Spinal cord (tissue), 10 donors: ENCODE measurements at places on chromosomes 2 and 18.

DNA sequence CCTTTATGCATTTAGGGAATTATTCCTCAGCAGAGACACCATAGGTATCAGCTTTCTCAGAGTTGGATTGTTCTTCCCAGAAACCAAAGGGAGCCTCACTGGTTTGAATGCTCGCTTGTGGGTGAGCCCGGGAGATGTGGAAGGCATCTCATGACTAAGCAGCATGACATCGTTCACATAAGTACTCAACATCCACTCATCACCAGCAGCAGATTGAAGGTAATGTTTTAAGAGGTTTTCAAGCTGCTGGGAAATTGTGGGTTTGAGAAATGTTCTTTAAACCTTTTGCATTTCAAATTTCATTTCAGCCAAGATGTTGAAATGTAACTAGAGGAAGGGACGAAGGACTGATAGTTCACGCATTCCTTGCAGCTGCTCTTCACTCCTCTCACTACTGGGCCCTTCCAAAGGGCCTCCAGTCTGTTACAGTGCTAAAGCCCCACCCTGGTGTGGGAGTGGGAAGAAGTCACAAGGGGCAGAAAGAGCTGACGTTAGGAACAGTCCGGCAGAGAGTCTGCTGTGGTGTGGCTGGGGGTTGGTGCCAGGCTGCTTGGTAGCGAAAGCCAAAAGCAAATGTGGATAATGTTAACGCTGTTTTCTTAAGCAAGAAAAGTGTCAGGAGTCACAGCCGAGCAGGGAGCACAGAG, 324.5 kb upstream of the EPHA4 start:
- H3K27ac ChIP-seq, result no peak overlapping the region
- peaks cover 3% of the 10 kb centered on the region for H3K4me1 ChIP-seq
- H3K27me3 ChIP-seq, result no peaks in the 10 kb centered on the region
- DNase-seq, result peak; percentile 30
- no peaks in the 10 kb centered on the region for H3K36me3 ChIP-seq

DNA sequence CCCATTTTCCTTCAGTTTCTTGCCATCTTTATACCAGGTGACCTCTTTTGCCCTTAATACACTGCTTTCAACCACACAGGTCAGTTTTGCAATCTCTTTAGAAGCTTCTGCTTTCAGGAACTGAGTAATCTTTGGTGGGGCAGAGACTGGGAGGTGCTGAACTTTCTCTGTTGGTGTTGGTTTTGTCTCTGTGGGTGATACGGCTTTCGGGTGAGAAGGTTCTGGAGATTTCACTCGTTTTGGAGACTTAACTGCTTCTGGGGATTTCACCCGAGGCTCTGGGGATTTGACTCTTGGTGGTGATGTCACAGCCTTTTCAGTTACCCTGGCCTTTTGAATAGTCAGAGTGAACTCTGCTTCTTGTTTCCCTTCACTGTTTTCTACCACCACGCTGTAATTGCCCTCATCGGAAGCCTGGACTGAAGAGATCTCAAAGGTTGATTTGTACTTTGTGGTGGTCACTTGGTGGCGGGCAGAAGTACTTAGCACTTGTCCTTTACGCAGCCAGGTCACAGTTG, 50.4 kb downstream of the PLEKHA3 start:
- H3K4me3 ChIP-seq, result no peak overlapping the region
- no peak for DNase-seq
- H3K27me3 ChIP-seq, result no peaks in the 10 kb centered on the region
- no peaks in the 10 kb centered on the region for H3K4me1 ChIP-seq
- no peaks in the 10 kb centered on the region for H3K36me3 ChIP-seq

DNA sequence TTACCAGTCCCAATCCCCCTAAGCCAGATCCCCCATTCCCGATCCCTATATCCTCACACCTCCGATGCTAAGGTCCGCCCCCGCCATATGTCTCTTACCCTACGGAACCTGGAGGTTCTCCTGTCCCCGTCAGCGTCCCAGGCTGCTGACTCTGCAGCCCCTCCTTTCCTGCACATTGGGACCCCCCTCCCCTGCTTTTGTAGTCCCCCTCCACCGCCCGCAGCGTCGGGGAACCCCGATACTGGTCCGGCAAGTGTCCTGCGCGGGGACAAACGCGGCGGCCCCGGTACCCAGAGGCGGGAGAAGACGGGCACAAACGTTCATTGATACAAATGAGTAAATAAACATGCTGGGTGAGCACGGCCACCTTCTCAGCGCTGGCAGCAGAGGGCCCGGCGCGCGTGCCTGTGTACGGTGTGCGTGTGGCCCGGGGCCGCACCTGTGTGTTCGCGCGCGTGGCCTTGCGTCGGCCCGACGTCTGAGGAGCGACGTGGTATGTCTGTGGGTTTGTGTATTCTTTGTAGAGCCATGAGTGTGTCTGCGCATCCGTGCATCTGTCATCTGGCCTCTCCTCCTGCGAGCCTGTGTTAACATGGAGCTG, 2.0 kb upstream of the CYP26B1 start:
- H3K4me3 ChIP-seq, result peak overlapping the region; percentile 42
- H3K27ac ChIP-seq, result no peak overlapping the region
- no peak for DNase-seq
- peaks cover 72% of the 10 kb centered on the region for H3K27me3 ChIP-seq
- peaks cover 3% of the 10 kb centered on the region for H3K36me3 ChIP-seq
- peaks cover 58% of the 10 kb centered on the region for H3K4me1 ChIP-seq

DNA sequence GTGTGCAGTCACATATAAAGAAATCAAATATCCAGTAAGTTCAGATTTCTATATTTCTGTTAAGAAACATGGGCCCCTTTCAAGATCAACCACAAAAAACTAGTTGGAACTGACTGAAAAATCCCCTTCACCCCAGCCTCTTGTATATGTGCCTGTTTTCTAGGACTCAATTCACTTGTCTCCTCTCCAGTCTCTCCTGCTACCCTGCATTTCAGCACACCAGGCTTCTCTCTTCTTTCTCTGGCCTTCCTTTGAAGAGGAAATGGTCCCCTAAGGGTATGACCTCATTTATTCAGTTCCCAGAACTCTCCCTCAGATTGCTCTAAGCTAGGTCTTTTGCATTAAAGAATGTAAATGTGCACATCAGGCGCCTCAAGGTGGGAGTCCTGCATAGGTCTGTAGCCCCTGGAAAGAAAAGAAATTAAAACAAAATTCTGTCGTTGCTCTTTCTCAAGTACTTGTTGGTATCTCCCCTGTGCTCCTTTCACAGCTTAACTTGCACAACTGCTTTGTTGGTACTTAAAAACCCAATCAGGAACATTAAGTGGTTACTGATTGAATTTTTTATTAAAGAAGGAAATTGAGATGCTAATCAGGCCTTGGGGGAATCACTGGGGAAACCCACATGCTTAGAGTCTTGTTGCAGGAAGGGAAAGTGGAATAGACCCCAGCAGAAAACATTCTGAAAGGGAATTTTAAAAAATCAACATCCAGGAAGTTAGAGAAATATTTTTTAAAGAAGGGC, 278.4 kb downstream of the AGPS start:
- H3K4me3 ChIP-seq, result no peak overlapping the region
- no peak for DNase-seq
- H3K27me3 ChIP-seq, result no peaks in the 10 kb centered on the region
- no peaks in the 10 kb centered on the region for H3K36me3 ChIP-seq
- peak overlapping the region; percentile 37 for H3K27ac ChIP-seq

DNA sequence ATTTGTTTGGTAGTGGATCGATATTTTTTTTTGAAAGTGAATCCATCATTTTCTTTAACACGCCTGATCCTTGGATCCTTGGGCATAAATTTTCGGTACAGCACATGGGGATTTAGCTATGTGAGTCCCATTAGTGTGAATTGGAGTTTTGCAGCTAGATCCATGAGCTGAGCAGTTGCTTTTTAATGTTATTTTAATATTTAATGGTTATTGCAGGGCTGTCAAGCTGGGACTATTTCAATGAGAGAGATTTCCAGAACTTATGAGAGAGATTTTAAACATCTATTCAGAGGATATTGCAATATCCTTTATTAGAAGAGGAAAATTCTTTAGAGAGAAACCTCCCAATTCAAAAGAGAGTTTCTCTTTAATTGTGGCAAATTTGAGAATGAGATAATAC, 35.6 kb upstream of the TCF4 start:
- peak; percentile 15 for DNase-seq
- no peak overlapping the region for H3K27ac ChIP-seq
- H3K27me3 ChIP-seq, result no peaks in the 10 kb centered on the region
- H3K4me3 ChIP-seq, result no peak overlapping the region

GRCh38 chr2:210226223-210226622, 976 bp upstream of the ACADL start:
- peaks cover 5% of the 10 kb centered on the region for H3K4me1 ChIP-seq
- no peak overlapping the region for H3K4me3 ChIP-seq
- no peak for DNase-seq
- H3K36me3 ChIP-seq, result no peaks in the 10 kb centered on the region
- H3K27ac ChIP-seq, result no peak overlapping the region

- no peak for DNase-seq
- H3K36me3 ChIP-seq, result no peaks in the 10 kb centered on the region
- no peaks in the 10 kb centered on the region for H3K27me3 ChIP-seq
- H3K4me3 ChIP-seq, result no peak overlapping the region
- H3K27ac ChIP-seq, result no peak overlapping the region
Measured at GRCh38 chr2:74119339-74119738, 28.4 kb downstream of the BOLA3 start.

- peaks cover 2% of the 10 kb centered on the region for H3K36me3 ChIP-seq
- peak overlapping the region; percentile 71 for H3K4me3 ChIP-seq
- H3K27ac ChIP-seq, result peak overlapping the region; percentile 90
- peak; percentile 26 for DNase-seq
- no peaks in the 10 kb centered on the region for H3K27me3 ChIP-seq
Measured at GRCh38 chr2:99489063-99489760, 605 bp downstream of the REV1 start.

GRCh38 chr18:62280786-62281185, 44.3 kb upstream of the TNFRSF11A start:
- no peaks in the 10 kb centered on the region for H3K4me1 ChIP-seq
- H3K27me3 ChIP-seq, result no peaks in the 10 kb centered on the region
- no peak overlapping the region for H3K4me3 ChIP-seq
- H3K27ac ChIP-seq, result no peak overlapping the region
- peaks cover 3% of the 10 kb centered on the region for H3K36me3 ChIP-seq

DNA sequence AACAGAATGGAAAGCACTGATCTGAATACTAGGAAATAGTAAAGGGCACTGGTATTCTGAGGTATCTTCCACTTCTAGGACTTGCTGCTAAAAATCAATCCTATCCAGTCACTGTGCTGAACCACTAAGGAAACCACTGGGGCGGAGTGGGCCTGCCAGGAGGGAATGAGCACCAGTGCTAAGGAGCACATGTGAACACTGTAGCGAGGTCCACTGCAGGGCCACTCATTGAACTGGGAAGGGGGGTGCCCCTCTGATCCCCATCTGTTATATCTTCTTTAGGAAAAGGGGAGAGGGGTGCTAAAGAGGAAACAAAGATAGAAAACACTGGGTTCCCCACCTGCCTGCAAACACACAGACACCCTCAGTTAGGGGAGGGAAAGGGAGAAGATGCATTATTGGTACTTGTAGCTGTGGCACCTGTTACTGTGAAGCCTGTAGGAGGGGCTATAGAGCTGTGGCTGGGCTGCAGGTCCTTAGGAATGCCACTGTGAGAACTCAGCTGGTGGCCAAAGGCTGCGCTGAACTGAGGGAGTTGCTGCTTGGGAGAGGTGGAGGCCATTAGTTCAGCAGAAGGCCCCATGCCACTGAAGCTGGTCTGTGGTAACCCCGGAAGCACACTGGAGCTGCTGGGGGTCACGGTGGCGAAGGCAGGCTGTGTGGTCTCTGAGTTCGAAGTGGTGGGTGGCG, 81.8 kb downstream of the INO80D start:
- H3K4me1 ChIP-seq, result no peaks in the 10 kb centered on the region
- no peaks in the 10 kb centered on the region for H3K27me3 ChIP-seq
- no peak for DNase-seq
- H3K27ac ChIP-seq, result no peak overlapping the region

DNA sequence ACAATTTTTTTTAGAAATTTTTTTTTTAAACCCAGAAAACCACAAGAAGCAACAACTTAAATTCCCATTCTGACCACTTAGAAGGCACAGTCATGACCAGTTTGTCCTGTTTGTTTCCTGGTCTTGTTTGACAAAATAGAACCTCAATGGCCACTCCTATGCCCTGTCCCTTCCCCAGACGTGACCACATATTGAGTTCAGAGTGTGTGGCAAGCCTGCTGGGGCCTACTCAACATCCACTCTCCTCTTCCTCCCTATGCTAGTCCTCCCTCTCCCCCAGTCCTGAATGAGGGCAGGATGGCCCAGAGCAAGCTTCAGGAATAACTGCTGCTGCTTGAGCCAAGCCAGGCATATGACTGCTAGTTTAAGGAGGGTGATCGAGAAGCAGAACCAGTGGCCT, 89.6 kb downstream of the PRELID3A start:
- H3K36me3 ChIP-seq, result peaks cover 21% of the 10 kb centered on the region
- no peaks in the 10 kb centered on the region for H3K27me3 ChIP-seq
- no peak overlapping the region for H3K4me3 ChIP-seq
- no peaks in the 10 kb centered on the region for H3K4me1 ChIP-seq
- H3K27ac ChIP-seq, result no peak overlapping the region
- no peak for DNase-seq

GRCh38 chr2:182545420-182546167, 118.8 kb upstream of the PDE1A start:
- H3K36me3 ChIP-seq, result no peaks in the 10 kb centered on the region
- DNase-seq, result no peak

GRCh38 chr2:238202326-238203093, 985 bp downstream of the ILKAP start:
- no peak for DNase-seq
- H3K27ac ChIP-seq, result peak overlapping the region; percentile 37
- peak overlapping the region; percentile 67 for H3K4me3 ChIP-seq
- no peaks in the 10 kb centered on the region for H3K36me3 ChIP-seq
- H3K27me3 ChIP-seq, result no peaks in the 10 kb centered on the region

DNA sequence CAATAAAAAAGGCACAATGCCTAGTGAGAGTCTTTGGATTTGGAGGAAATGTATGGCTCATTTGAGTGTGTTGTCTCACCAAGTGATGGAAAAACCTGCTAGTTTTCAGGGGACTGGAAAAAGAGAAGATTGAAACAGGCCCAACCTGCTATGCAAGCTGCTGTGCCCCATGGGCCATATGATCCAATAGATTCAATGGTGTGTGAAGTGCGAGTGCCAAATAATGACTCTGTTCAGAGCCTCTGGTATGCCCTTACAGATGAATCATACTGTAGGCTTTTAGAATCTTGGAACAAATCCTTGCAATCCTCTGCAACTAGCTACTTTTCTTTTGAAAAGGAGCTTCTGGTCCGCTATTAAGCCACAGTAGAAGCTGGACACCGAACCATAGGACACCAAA, 529.8 kb upstream of the CNTNAP5 start:
- H3K4me3 ChIP-seq, result no peak overlapping the region
- H3K27ac ChIP-seq, result no peak overlapping the region
- H3K4me1 ChIP-seq, result no peaks in the 10 kb centered on the region

- H3K4me3 ChIP-seq, result no peak overlapping the region
- peaks cover 29% of the 10 kb centered on the region for H3K36me3 ChIP-seq
- peaks cover 30% of the 10 kb centered on the region for H3K4me1 ChIP-seq
- H3K27ac ChIP-seq, result peak overlapping the region; percentile 20
Measured at GRCh38 chr18:48805826-48806535, 144.8 kb downstream of the SMAD7 start.

DNA sequence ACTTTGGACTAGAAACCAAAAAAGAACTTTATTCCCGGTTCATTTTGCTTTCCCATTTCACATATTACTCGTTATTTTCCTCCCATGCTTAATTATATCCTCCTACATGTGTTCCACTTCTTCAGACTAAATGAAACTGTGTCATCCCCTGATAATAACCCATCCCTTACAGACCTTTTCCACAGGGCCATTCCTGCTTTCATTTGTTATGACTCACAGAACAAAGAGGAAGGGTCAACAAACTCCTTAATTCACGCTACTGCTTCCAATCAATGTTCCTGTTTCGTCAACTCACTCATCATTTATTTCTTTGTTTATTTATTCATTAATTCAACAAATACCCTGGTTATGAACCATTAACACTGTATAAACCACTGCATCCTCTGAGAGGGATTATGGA, 104.5 kb downstream of the ZEB2 start:
- DNase-seq, result no peak
- H3K4me3 ChIP-seq, result no peak overlapping the region
- H3K27me3 ChIP-seq, result no peaks in the 10 kb centered on the region
- no peaks in the 10 kb centered on the region for H3K4me1 ChIP-seq
